ENCODE measurements at places on chromosomes 11 and 22.
A peak's percentile ranks its signal among the peaks of the same experiment; 100 is the strongest.

DNA sequence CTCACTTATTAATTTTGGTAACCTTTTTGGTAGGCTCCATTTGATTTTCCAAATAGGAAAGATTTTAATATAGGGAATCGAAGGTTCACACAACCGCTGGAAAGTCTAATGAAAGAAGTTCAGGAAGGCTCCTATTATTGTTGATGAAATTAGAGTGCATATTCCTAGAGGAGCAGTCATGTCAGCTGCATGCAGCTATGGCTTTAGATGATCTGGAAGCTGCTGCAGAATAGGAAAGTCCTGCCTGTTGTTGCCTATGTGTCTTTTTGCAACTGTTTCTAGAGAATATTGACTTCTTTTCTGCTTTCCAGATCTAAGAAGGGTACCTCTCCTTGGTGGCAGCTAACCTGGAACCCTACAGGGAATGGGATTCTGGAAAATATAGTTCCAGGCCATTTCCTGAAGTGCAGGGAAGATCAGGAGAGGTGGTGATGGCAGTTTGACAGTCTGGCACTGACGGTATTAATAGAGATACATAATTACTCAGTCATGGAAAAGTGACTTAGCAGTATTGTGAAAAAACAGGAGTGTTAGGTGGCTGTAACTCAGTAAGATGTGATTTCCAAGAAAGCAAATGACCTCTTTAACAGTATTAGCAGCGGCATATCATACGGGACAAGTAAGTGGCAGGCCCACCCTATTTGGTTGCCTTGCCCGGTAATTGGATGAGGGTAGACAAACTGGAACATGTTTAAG is 54.0 kb downstream of the TNRC6B start:
- no peak for DNase-seq

DNA sequence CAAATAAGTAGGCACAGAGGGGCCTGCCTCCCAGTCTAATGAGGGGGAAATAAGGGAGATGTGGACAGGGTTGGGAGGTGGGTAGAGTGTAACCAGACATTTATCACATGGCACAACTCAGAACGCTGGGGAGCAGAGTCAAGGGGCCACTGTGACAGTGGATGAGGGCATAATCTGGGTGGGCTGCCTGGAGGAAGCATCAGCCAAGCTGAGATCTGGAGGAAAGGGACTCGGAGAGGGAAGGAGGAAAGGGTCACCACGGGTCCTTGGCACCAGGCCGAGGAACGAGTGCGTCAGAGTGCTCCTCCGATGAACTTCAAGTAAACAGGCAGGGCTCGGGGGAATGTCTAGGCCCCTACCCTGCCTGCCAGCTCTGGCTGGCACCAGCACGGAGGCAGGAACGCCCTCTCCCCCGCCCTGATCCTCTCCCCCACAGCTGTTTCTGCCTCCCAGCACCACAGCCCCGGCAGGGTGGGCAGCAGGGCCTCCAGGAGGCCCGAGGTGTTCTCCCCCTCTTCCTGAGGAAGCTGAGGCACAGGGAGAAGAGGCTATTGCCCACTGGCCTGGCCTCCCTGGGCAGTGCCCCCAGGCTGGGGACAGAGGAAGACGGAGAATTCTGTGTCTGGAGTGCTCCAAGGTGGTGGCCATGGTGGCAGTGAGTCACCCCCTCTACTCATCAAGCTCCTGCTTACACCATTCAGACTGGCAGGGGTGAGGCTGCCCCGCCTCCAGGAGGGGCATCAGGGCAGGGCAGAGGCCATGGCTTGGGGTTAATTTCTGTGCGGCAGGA is 4.2 kb downstream of the ALDH3B1 start:
- peak; percentile 81 for DNase-seq

DNA sequence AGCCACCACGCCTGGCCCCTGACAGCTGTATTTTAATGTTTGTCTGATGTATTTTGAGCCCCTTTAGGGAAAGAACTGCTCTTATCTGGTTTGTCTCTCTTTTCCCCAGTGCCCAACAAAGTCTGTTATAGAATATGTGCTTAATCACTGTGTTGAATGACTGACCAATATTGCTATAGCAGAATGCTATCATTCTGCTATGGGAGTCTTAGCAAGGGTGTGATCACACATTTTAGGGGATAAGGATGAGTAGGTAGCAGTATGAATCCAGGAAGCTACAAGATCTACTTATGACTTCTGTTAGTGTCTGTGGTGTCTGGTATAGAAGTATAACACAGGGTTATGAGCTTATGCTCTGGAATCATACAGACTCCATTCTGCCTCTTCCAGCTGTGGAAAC is 117.5 kb upstream of the RRM1 start:
- no peak for DNase-seq

DNA sequence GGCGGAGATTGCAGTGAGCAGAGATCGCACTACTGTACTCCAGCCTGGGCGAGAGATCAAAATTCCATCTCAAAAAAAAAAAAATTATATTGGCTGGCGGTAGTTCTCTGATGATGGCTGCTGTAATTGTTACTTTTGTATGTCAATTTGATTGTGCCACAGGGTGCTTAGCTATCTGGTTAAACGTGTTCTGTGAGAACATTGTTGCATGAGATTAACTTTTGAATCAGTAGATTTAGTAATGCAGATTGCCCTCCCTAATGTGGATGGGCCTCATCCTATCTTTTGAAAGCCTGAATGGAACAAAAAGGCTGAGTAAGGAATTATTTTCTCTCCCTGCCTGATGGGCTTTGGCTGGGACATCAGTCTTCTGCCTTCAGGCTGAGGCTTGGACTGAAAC is 654.2 kb downstream of the OPCML start:
- no peak for DNase-seq

GRCh38 chr11:70603114-70603755 is 204.9 kb downstream of the CTTN start:
- no peak for DNase-seq

GRCh38 chr11:28520291-28520690 is 412.1 kb downstream of the METTL15 start:
- no peak for DNase-seq

DNA sequence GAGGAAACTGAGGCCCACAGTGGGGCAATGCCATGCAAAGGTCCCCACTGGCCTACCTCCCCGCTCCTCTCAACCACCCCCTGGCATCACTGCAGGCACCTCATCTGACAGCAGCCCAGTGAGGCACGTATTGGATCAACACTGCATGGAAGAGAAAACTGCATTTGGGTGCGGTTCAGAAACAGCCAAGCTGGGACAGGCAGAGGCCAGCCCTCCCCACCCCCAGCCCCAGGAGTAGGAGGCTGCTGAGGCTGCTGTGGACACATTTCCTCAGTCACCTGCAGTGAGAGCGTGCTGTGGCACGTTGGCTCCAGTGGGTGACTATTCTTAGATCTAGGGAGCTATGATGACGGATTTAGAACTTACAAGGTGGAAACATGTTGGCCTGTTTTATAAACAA is 63.7 kb downstream of the KCNC1 start:
- no peak for DNase-seq

DNA sequence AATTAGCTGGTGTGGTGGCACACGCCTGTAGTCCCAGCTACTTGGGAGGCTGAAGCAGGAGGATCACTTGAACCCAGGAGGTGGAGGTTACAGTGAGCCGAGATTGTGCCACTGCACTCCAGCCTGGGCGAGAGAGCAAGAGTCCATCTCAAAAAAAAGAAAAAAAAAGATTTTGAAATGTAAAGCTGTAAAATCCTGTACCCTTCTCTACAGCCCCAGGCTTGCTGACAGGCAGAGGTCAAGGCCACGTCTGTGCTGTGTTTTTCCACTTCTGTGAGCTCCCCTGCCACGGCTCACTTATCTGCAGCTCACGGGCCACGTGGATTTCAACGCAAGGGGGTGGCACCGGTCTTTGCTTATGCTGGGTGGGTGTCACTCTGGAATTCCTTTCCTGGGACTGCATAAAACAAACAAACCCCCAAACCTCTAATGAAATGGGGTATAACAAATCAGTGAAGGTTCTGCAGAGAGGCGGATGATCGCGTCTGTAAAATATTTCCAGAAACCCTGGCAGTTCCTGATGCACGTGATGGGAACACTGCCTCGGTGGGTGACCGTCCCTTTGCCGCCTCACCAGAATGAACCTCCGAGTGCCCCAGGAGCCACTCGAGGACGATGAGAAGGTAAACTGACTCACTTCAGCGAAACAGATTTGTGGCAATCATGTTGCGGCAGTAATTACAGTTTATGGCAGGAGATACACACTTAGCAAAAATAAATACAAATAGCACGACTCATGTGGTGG is 44.0 kb upstream of the ATXN10 start:
- no peak for DNase-seq

GRCh38 chr11:73149105-73149504 is 7.0 kb upstream of the FCHSD2 start:
- no peak for DNase-seq

GRCh38 chr11:64522843-64523380 is 68.1 kb upstream of the SLC22A12 start:
- no peak for DNase-seq

GRCh38 chr22:17767233-17768065 is 6.8 kb downstream of the BID start:
- no peak for DNase-seq

DNA sequence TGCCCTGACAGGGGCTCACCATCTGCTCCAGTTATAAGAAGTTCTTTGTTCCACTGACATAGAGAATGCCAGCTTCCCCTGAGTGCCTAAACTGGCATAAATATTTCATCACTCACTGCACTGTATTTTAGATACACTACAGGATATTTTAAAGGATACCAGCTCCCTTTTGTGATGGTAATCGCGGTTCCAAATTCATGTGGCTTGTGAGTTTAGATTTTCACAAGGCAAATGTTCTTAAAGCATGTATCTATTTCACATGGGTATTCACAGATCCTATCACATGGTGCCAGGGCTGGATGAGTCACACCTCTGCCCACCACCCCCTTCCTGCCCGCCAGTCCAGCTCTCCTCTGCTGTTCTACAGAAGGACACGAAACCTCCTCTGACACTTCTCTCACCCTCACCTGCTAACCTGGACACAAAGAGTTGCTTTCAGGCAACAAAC is 105.5 kb downstream of the KCNC1 start:
- DNase-seq, result no peak

DNA sequence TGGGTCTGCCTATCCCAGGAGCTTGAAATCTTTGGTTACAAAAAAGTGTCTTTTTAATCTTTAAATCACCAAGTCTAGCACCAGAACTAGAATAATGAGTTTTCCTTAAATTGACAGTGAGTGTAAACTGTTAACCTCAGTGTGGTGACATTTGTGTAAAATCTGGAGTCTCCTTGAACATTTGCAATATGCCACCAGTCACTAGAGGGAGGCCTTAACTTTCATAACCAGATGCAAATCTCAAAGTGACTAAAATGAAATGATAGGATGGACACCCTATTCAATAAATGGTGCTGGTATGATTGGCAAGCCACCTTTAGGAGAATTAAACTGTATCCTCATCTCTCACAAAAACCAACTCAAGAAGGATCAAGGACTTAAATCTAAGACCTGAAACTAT is 8.3 kb upstream of the SCGB1D2 start:
- no peak for DNase-seq

GRCh38 chr11:103532133-103532788 is 423.0 kb downstream of the DYNC2H1 start:
- DNase-seq, result peak; percentile 2

DNA sequence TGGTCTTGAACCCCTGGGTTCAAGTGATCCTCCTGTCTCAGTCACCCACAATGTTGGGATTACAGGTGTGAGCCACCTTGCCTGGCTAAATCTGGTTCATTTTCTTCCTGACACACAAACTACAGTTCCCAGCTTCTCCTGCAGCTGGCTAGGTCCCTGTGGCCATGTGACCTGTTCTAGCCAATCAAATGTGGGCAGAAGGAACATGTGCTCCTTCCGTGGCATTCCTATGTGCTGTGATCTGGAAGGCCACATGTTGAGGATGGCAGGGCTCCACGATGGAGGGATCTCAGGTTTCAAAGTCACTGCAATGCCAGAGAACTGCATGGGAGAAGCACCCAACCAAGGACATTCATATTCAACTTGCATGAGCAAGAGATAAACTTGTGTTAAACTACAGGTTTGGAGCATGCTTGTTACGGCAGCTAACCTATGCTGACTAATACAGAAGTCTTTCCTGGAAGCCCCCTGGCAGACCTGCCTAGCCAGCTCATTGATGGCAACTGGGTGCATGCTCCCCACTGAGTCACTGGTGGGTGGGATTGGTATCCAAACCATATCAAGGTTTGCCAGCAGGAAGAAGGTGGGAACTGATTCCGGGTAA is 86.0 kb downstream of the RPS6KA4 start:
- peak; percentile 38 for DNase-seq

Data from H54 (cell line).